ENCODE measurements at places on chromosomes 13 and 19.

DNA sequence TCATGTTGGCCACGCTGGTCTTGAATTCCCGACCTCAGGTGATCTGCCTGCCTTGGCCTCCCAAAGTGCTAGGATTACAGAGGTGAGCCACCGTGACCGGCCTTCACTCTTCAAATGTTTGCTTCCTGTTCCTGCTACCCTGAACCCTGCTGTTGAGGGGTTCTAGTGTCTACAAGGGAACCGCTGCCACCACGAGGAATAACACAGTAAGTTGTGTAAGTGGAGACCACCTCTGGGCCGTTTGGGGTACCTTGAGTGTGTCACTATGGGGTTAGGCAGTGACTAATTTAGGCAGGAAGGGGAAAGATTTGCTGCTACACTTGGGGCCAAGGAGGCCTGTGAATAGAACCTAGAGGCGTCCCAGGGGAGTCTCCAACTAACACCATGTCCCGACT, 2.2 kb upstream of the MYADM start:
- DNase-seq, result no peak

DNA sequence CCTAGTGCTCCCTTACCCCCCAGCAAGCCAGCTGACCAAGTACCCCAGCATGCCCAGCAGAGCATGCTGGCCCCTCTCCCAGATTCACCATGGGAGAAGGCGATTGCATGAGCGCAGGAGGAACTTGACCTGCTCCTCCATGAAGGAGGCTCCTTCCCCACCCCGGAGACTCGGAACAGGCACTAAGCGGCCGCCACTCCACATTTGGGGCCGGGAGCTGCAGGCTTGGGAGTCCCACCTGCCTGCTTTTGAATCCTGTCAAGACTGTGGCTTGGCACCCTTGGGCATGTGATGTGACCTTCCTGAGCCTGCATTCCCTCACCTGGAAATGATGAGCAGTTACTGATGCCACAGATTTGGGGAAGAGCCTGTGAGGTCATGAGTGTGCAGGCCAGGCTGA, 12.7 kb upstream of the TIMM50 start:
- DNase-seq, result no peak

DNA sequence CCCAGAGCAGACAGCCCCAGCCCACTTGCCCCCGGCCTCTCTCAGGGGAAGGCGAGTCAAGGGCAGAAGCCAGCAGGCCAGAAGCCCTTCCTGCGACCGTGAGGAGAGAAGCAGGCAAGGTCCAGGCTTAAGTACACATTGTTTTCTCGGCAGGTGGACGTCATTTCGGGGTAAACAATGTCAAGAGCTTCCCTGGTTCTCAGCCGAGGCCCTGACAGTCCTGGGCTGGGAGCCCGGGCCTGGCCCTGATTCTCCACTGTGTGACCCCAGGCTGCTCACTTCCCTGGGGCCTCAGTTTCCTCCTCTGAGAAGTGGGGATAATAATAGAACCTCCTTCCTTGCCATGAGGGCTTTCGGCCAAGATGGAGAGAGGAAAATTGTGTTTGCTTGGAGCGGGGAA, 19.4 kb downstream of the PLVAP start:
- no peak for DNase-seq

- no peak for DNase-seq
These were observed 26.2 kb upstream of the SLITRK6 start for GRCh38 chr13:85825454-85825853.

DNA sequence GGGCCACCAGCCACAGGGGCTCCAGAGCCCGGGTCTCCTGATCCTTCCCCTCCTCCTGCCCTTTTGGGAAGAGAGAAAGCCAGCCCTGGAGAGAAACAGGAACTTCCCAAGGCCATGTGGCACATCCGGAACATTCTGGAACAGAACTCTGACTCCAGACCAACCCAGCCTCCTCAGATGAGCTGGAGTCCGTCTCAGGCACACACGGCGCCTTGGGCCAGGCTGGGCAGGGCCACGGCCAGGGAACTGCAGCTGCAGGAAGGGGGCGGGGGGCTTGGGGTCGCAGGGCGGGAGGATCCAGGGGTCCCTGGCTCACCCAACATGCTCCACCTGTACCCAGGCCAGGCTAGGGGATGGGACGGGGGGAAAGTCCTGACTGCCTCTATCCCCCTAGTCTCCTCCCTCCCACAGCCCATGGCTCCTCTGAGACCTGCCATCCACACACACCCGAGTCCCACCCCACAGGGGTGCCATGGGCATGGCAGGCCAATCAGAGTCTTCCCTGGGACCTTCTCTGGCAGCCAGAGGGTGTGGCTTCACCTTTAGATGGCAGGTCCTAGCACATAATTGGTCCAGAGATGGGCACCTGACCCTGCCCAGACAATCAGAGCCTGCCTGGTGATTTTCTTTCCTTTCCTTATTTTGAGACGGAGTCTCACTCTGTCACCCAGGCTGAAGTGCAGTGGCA, 22.9 kb downstream of the SBNO2 start:
- DNase-seq, result no peak

DNA sequence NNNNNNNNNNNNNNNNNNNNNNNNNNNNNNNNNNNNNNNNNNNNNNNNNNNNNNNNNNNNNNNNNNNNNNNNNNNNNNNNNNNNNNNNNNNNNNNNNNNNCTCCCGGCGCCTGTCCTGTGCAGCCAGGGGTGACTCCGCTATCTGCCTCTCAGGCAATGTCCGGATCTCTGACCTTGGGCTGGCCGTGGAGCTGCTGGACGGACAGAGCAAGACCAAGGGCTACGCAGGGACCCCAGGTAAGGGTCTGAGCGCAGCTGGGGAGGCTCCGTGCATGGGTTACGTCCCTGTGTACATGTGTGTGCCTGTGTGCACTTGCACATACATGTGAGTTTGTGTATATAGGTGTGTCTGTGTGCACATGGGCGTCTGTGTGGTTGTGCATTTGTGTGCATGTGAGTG, 36.1 kb upstream of the TMEM255B start:
- DNase-seq, result no peak

- no peak for DNase-seq
These were observed 75.1 kb downstream of the URI1 start for GRCh38 chr19:30017172-30017571.

- peak; percentile 24 for DNase-seq
These were observed 9.5 kb upstream of the INSL3 start for GRCh38 chr19:17830567-17831418.

GRCh38 chr13:50464349-50465251, 378.9 kb downstream of the DLEU7 start:
- DNase-seq, result no peak

- no peak for DNase-seq
These were observed 7.8 kb downstream of the NFIX start for GRCh38 chr19:13003081-13003480.

- no peak for DNase-seq
These were observed 24.1 kb upstream of the DLEU7 start for GRCh38 chr13:50867637-50867945.

GRCh38 chr19:23801803-23802202, 43.1 kb upstream of the ZNF681 start:
- no peak for DNase-seq

DNA sequence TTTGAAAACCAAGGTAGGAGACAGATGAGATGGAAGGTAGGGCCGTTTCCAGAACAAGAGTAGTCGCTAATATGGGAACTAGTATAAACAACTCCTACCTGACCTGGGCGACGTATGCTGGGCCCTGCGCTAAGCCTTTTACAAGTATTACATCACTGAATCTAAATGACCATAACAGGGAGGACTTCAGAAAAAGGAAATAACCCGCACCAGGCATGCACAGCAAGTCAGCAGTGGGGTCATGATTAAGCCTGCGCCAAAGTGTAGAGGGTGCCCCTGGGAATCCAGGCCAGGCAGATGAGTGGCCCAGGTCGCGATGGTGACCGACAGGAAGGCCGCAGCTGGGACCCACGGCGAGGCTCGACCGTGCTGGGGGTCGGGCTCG, 613 bp downstream of the ATP13A1 start:
- no peak for DNase-seq

GRCh38 chr13:110799246-110800236, 86.0 kb downstream of the ING1 start:
- DNase-seq, result no peak

- DNase-seq, result no peak
These were observed 15.9 kb downstream of the OPA3 start for GRCh38 chr19:45568732-45569131.

GRCh38 chr13:113793718-113794085, 34.7 kb downstream of the TMEM255B start:
- no peak for DNase-seq

DNA sequence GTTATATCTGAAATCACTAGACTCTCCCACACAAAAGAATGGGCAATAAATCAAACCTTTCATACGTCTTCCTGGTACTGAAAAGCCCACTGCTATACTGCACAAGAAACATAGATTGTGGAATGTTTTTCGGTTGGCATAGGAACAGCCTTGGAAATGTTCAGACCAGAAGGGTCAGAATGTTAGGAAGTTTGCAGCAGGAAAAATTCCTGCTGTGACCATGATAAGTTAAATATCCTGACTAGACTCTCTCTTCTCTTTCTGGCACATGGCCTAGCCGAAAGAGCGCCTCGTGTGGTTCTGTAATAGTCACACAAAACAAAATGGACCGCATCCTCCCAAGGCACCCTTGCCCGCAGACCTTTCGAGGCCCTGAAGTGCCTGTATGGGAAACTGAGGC, 427.2 kb downstream of the COG6 start:
- no peak for DNase-seq

DNA sequence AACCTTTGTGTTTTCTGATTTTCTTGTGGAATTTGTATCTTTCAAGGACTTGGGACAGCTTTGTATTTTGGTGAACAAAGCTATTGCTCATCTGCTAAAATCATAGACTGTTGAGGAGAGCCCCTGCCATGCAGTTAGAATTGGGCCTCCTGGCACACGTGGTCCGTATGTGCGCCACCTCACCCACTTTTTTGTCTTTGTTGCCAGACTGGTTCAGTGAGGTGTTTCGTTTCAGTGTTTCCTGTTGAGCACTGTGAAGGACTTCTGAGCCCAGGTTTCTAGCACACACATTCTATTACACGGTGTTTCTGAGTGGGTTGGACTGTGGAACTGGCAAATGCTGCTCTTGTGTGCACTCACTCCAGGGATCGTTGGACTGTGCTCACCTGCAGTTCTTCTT, 37.6 kb upstream of the RNF113B start:
- no peak for DNase-seq

- DNase-seq, result peak; percentile 19
These were observed at the start of gene ZNF135 for GRCh38 chr19:58059003-58059670. Gene ZNF135 (plus strand): TSS chr19:58059282. CDS start chr19:58060003, 721 bp downstream.

DNA sequence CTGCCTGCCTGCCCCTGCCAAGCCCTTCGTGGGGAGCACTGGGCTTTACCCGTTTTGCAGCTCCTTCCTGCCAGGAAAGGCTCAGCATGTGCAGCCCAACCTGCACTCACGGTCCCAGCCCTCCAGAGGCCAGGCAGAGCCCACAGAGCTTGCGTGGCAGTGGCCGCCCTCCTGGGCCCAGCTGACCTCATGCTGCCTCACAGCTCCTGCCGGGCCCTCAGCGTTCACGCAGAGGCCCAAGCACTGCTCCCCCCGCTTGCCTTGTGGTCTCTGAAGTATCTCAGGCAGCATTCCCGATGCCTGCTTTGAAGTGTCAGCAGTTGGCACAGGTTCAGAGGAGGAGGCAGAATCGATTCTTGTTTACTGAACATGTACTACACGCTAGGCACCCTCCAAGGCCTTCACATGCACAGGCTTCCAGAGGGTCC, 32.5 kb downstream of the CAPN12 start:
- DNase-seq, result no peak

DNA sequence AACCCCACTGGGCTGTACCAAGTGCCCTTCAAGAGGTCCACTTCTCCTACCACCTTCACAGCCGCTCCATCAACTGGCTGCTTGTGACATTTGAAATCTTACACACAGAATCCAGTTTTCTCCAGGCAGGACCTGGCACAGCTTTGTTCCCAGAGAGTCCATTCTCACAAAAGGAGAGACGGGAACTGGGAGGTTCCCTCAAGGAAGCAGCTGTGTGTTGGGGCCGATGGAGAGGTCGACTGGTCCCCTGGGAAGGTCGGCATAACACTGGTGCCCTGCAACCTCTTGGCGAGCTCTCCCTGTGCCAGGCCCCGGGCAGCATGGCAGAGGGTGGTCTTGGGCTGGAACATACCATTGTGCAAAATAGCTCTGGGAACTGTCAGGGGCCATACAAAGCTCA, 21.5 kb downstream of the ELL start:
- no peak for DNase-seq

DNA sequence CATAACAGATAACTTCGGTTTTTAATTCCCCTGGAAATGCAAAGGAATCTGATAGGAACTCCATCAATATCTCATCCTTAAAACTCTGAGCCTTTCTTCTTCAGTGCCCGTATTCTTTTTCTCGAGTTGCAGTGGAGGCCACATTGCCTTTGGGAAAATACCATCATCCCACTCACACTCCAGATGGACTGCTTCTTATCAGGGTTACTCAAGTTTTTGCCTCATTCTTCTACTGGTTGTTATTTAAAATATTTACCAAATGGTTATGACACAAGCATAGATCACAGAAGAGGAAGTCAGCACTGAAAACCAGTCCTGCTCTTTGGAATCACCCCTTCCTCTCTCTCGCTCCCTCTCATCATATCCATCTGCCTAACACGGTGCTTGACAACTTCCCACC, 1020.5 kb upstream of the SLC10A2 start:
- DNase-seq, result no peak

DNA sequence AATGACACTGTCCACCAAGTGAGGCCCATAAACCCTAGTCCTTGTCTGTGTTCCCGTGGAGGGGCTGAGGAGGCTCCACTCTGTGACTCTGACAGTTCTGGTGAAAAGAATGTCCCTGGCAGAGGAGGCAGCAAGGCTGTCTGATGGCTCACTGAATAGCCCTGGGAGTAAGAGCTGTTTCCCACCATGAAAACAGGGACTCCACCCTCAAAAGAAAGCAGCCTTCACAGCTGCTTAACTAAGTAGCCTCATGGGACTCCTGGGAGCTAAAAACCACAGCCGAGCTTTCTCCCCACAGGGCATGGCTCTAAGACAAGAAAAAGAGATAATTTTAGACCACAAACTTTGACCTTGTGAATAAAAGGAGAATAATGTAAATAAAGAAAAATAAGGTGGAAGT, 135.1 kb upstream of the FRY start:
- no peak for DNase-seq

DNA sequence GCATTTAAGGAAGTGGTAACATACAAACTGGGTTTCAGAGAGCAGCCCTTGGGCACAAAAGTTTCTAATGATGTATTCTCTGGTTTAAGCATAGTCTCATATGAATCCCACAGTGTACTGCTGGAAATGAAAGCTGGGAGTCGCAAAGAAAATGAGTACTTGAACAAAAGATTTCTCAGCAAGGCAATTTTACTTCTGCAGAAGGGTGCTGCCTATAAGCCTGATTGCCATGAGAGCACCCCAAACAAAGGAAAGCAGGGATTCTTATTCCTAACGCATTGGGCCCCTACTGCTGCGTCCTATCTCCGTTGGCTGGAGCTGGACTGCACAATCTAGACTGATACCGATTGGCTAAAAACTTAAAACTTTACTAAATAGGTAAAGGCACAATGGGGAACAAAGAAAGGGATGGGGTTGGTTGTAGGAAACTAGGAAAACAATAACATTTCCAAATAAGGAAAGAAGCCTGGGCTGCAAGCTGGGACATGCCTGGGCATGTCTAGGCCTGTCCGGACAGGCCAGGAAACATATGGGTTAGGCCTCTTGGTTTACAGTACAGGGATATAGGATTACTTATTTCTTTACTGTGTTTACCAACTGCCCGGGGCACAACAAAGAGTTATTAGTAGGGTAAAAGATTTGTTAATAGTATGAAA, 27.4 kb upstream of the VN1R4 start:
- no peak for DNase-seq
